ENCODE measurements at places on chromosomes 3 and 15. TPM values are rescaled to one million over a fixed set of nuclear protein-coding genes. Genes with fewer than 3 reads are reported as not detected.

CCDC80 gene
- polyA plus RNA-seq, result 121 TPM

UPK1B gene
- polyA plus RNA-seq, result 7.3 TPM

CSPG4 gene
- polyA plus RNA-seq, result 6.9 TPM

BSN gene
- 1.7 TPM for polyA plus RNA-seq

ARHGEF26 gene
- polyA plus RNA-seq, result 13.6 TPM

EHD4 gene
- 17.2 TPM for polyA plus RNA-seq

CD200 gene
- 37.6 TPM for polyA plus RNA-seq

PRSS50 gene
- polyA plus RNA-seq, result 1.4 TPM

EFCC1 gene
- polyA plus RNA-seq, result 3.0 TPM

THSD4 gene
- 33.4 TPM for polyA plus RNA-seq

TNFSF10 gene
- polyA plus RNA-seq, result 26.6 TPM

LINGO1 gene
- polyA plus RNA-seq, result 16.2 TPM

GP9 gene
- polyA plus RNA-seq, result 0.81 TPM

COL8A1 gene
- polyA plus RNA-seq, result 11.5 TPM

EAF2 gene
- polyA plus RNA-seq, result 7.8 TPM

Measured in left renal cortex interstitium (tissue), 4 donors.